H9 (cell line): ENCODE measurements at places on chromosomes 2 and 18. TPM values are rescaled to one million over a fixed set of nuclear protein-coding genes. Genes with fewer than 3 reads are reported as not detected.

DNA sequence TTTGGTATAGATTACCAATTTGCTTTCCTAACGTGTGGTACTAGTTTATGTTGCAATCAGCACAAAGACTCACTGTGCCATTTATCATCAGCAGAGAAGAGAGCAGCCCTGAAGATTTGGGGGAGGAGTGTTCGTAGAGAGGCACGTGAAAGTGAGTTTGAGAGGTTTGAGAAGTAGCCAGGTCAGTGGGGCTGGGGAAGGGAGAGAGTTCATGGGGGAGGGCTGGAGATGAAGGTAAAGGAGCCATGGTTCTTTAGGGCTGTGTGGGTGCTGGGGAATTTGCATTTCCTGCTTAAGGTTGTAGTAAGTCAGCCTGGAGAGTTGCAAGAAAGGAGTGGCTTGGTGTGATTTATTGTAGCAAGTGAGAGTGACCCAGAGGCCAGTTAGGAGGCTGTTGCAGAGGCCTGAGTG lies 172.1 kb downstream of the NEDD4L start:
- peak overlapping the region; percentile 47 for H3K4me3 ChIP-seq
- peak; percentile 77 for DNase-seq
- no peaks in the 10 kb centered on the region for H3K36me3 ChIP-seq
- peaks cover 7% of the 10 kb centered on the region for H3K4me1 ChIP-seq
- no peak overlapping the region for H3K27ac ChIP-seq

GRCh38 chr2:239312741-239313667 lies 87.8 kb downstream of the HDAC4 start:
- no peak for DNase-seq
- no peaks in the 10 kb centered on the region for H3K27me3 ChIP-seq
- no peaks in the 10 kb centered on the region for H3K4me1 ChIP-seq
- H3K36me3 ChIP-seq: peaks cover 27% of the 10 kb centered on the region
- H3K27ac ChIP-seq: no peak overlapping the region

DNA sequence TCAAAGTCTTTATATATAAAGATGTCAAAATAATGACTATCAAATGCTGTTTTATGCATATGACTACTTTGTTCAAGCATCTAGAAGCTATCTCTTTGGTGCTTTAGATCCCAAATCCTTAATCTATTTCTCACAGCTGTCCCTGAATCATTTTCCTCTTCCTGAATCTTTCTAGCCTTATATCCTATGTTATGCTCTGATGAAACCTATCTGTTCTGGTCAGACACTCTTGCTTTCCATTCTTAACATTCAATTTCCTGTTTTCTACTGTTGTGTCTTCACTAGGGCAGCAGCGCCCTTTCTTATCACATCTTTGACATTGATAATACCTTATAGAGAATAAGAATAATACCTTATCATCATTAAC lies 6.3 kb upstream of the PARD3B start:
- peaks cover 8% of the 10 kb centered on the region for H3K27me3 ChIP-seq
- H3K4me1 ChIP-seq: peaks cover 4% of the 10 kb centered on the region; the same call in 1 of the 2 replicates
- no peak for DNase-seq
- H3K36me3 ChIP-seq: no peaks in the 10 kb centered on the region

CCDC85A gene
- total RNA-seq: 0.17 TPM in 1 of 2 replicates, not detected in the other

MC5R gene
- total RNA-seq: not detected in 2 replicates

HNRNPA3 gene
- 405 and 419 TPM in 2 replicates for total RNA-seq
